COR-L47 (cell line): ENCODE measurements at places on chromosomes 2 and 18.

- DNase-seq: no peak
Observed at GRCh38 chr2:14881651-14882327, 249.3 kb downstream of the LRATD1 start.

GRCh38 chr18:57660961-57661360, 39.3 kb upstream of the NARS1 start:
- DNase-seq: no peak

- no peak for DNase-seq
Observed at GRCh38 chr2:127106457-127106990, 430 bp downstream of the BIN1 start.

GRCh38 chr18:79477711-79478483, 82.2 kb downstream of the NFATC1 start:
- no peak for DNase-seq

GRCh38 chr2:240510513-240511210, 47.1 kb downstream of the ANKMY1 start:
- DNase-seq: no peak

DNA sequence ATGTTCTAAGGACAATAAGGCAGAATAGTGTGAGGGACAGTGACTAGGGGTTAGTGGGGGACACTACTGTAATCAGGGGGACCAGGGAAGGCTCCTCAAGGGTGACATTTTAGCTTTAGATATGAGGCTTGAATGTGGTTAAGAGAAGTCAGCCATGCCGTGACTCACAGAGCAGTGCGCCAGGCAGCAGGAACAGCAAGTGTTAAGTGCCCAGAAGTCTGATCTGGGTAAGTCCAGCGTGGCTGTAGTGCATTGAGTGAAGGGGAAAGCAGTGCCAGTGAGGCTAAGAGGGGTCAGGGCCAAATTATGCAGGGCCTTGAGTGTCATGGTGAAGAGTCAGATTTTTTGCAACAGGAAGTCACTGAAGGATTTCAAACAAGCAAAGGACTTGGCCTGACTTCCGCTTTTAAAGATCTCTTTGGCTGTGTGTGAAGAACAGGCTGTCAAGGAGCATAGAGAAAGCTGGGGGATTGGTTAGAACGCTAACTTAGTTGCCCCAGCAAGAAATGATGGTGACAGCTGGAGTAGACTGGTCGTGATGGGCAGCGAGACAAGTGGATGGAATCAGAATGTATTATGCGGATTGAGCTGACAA, 151.5 kb downstream of the MSH2 start:
- DNase-seq: no peak

GRCh38 chr2:75495862-75496261, 64.9 kb downstream of the EVA1A start:
- DNase-seq: no peak

DNA sequence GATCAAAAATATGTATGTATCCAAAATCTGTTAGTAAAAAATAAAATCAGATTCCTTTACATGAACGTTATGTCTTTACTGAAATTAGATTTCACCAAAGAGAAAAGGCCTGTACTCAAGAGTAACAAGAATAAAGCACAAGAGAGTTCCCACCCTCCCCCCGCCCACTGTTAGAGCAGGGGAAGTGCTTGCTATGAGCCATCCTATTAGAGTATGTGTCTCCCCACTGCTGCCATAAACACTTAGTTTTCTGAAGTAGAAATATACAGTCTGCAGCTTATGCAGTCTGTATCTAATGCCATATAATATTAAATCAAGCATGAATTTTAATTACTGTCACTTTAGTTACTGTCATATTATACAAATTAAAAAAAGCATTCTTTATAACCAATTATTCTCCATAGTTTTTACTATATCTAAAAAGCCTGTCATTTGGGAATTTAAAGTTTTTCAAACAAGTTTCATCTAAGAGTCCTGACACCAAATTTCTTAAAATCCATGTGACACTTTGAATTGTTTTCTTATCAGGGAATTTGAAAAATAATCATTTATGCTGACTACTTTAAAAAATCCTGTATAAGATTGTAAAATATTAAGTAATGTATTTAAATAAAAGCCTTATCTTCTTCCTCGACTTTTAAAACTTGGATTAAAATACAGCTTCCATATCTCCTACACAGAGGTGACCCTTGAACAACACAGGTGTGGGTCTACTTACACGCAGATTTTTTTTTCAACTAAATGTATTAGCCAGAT, 51.8 kb upstream of the GPR75 start:
- DNase-seq: no peak

DNA sequence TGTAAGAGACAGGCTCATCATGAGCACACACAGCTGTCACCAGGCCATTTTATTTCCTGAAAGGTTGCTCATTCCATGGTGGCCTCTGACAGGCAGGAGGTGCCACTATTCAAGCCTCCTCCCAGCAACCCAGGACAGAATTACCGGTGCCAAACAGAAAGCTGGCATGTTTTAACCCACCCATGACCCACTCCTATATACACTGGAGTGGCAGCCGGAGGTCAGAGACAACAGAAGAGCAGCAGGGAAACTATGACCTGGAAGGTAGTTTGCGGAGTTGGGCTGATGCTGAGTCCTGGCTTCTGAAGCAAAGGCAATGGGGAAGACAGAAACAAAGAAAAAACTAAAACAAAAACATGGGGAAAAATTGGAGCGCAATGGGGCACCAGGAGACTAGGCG, 2.3 kb downstream of the RFTN2 start:
- DNase-seq: no peak

- DNase-seq: peak; percentile 96
Observed at GRCh38 chr2:55693181-55694125, at the start of gene PNPT1. TSS of gene PNPT1 (minus strand) at chr2:55693844. CDS start at chr2:55693823, 21 bp downstream.

GRCh38 chr2:44250376-44250775, 24.9 kb upstream of the SLC3A1 start:
- DNase-seq: no peak

DNA sequence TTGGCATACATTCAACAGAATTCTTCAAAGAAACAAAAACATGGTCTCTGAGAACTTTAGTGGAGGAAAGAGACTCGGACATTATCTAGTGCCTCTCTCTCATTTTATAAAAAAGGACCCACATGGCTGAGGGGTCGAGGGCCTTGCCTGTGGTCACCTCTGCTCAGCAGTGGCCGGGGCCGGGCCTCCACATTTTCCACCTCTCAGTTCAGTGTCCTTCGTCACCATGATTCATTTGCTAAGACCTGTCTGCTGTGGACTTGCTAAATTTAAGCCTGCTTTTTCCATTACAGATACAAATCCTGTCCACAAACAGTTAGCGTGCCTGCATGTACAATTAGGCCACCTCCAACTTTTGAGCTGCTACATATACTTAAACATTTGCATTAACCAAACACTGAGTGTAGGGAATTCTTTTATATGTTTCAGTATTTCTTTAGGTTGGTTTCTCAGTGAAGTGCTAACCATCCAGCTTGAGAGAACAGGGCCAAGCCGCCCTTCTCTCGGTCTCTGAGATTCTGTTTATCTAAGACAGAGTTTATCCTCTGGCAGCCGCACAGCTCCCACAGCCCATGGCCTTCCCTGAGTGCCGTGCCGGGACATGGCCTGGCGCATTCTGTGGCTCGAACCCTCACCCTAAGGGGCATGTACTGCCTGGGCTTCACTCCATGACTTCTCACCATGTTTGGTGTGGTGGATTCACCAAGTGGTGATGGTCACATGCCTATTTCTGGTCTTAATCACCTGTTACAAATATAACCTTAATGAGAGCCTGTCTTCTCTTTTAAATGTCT, 46.2 kb downstream of the COA5 start:
- no peak for DNase-seq

DNA sequence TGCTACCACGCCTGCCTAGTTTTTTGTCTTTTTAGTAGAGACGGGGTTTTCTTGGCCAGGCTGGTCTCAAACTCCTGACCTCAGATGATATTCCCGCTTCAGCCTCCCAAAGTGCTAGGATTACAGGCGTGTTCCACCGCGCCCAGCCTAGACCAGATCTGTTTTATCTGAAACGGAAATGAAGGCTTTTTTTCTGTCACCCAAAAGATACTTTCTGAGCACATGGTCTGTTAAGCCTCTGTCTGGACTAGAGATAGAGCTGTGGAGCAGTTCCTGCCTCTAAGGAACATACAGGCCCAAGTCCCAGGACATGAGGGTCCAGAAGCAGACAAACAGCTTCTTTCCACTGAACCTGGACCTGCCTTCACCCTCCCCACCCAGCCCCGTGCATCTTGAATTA, 43.6 kb upstream of the PTMA start:
- DNase-seq: no peak

DNA sequence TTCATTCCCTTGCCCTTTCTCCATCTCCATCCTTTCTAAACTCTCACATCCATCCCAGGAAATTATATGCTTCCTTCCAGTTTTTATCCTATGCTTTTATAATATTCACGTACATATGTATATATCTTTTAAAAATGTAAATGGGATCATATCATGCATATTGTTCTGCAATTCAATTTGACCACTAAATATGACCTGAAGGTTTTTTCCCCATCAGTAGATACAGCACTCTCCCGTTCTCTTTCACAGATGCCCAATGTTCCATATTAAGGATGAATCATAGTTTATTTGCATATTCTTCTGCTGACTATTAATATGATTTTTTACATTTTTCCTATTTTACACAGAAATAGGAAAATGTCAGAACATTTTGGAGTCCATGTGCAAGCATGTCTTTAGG, 213.3 kb upstream of the PARD3B start:
- no peak for DNase-seq

- DNase-seq: no peak
Observed at GRCh38 chr2:85631316-85631715, 15.3 kb downstream of the USP39 start.
